ENCODE measurements at places on chromosomes 2 and 18. TPM values are rescaled to one million over a fixed set of nuclear protein-coding genes. Genes with fewer than 3 reads are reported as not detected.

DHRS9 gene
- 0.12 TPM for total RNA-seq

EGR4 gene
- not detected for total RNA-seq

PLEKHM3 gene
- 2.8 TPM for total RNA-seq

PROKR1 gene
- total RNA-seq = not detected

MERTK gene
- 0.62 TPM for total RNA-seq

DNA sequence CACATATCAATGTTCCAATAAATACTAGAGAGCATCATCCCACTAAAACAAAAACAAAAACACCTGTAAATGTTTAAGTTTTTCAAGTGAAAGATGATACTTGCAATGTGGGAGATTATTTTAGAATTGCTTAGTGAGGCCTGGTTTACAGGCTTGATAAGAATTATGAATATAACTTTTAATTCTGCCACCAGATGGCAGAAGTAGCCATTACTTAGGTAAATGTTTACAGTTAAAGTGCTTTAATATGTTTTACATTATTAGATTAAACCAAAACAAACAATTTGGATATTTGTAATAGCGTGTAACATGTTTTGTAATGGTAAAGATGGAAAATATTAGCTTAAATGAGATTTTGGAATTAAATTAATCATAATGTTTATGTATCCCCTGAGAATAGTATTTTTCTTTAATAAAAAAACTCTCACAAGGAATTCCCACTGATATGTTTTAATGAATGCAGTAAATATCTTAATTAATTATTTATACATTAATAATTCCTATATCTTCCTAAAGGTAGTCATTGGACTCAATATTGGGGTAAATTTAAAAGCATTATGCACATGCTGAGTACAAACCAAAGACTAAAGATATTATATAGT, 522.0 kb downstream of the SPAG16 start:
- peak; percentile 13 for DNase-seq

GRCh38 chr18:32378705-32379104, 92.0 kb downstream of the GAREM1 start:
- DNase-seq = peak; percentile 20

DNA sequence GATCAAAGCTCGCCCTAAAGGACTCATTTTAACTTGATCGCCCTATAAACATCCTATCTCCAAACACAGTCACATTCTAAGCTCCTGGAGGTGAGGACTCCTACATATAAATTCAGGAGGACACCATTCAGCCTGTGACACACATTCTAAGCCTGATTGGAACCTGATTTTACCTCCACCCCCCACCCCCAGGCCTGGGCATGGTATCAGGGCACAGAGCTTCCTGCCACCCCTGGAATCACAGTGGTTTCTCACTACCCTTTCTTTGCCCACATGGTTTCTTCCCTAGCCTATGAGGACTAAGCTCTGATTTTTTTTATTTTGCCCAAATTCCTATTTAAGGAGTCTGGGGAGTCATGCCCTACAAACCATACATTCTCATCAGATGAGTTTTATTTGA, 428.1 kb upstream of the ID2 start:
- no peak for DNase-seq

DNA sequence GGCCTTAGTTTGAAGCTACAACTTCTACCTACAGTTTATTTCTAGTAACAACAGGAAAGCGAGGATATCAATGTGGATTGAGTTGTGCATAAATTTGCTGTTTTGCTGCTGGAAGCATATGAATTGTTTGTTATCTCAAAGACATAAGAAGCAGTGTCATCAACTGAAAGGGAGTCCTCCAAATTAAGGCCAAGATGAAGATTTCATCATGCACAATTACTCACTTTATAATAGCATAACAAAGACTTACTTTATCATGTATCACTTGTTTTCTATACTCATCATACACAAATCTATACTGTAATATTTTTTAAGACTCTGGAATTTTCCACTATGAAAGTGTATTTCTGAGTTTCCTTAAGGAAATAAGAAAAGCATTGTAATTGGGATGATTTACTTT, 136.1 kb upstream of the FANCL start:
- no peak for DNase-seq

DNA sequence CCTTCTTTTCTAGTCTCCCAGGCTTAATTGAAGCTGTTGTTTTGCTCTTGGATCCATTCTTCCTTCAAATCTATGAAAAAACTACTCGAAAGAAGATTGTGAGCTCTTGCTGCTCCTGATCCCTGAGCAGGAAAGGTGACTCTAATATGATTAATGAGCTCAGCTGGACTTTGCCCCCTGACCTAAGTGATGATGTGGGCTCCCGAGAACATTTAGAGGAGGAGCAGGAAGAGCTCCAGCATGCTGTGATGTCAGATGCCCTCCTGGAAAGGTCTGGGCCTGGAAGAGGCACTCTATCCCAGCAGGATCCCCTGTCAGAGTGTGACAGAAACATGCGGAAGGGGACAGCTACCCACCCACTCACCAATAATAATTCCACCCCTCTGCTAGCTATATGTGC, 117.9 kb upstream of the PELI1 start:
- no peak for DNase-seq

GRCh38 chr2:237435844-237436587, 22.1 kb upstream of the COL6A3 start:
- no peak for DNase-seq

- no peak for DNase-seq
These were observed 39.0 kb downstream of the GLI2 start for GRCh38 chr2:120774557-120775160.
